Stimulated activated CD8-positive, alpha-beta memory T cell treated with anti-CD3 and anti-CD28 coated beads, Interleukin-2, amount 100 ng/mL, for 1 hour (primary cell): ENCODE measurements at places on chromosomes 16 and 17.

DNA sequence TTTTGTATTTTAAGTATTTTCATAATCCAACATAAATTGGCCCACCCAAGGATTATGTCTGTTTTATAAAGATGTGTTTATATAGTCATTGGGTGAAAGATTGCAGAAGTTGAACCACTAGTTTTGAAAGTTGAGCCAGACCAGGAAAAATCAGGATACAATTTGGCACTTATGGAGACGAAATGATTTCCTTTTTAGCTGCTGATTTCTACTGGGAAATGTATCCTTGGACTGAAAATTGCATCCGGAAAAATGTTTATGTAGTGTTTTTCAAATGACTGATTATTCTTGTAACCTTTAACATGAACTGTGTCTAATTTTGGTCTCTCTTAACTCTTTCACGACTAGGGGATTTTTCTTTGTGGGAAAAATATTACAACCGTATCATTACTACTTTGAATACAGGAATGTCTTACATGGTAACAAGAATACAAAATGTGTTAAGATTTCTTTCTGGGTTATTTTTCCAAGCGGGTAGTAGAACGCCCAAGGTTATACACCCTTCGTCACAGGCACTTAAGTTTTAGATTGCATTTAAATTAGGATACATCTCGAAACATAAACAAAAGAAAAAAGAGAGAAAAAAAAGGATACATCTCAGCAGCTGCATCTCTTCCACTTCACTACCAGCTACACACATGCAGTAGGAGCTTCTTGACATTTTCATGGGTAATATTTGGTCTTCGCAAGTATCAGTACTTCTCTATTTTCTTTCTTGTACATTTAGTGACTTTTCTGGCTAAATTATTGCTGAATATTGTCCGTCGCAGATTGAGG lies 273.0 kb upstream of the TBX2 start:
- DNase-seq: no peak

DNA sequence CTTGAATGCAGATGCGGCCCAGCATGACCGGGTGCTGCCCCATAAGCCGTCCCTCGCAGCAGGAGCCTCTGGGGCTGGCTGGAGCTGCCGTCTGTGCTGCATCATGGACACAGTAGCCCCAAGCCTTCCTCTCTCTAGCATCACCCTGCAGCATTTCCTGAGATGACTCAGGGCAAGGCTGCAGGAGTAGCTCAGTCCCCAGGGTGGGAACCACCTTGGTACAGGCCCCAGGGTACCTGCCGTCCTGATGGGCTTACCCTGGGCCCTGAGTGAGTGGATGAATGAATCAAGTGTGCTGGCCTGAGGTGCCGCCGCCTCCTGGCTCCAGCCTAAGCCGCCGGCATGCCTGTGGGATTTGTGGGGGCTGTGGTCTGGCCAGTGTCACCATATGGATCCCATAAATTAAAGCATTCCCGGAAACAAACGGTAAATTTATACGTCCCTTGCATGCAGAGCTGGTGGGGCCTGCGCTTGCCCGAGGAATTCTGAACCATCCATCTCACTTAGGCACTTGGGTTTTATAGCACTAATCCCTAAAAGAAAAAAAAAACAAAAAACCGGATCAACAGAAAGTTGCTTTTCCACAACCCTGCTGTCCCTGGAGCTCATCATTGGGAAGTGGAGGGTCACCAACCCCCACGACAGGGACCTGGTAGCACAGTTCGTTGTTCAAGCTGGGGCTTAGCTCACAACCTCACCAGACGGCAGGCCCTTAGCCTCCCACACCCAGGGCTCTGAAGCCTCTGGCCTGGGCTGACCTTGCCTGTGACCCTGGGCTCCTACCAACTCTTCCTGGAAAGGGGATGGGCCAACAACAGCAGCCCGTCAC lies 242.6 kb upstream of the CIBAR2 start:
- DNase-seq: no peak

DNA sequence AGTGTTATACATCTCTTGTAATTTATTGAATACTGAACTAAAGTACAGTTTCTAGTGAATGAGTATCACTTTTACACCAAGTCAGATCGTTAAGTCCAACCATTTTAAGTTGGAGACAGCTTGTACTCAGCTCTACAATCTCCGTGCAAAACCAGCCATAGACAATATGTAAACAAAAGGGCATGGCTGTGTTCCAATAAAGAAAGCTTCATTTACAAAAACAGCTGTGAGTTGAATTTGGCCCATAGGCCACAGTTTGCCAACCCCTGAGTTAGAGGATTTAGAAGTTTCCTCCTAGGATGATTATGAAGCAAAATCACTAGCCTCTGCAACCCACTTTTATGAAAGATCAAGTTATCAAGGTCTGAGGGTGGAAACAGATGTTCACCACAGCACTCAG lies 105.7 kb upstream of the RCVRN start:
- no peak for DNase-seq

- no peak for DNase-seq
These were observed 23.2 kb downstream of the SLC39A11 start for GRCh38 chr17:73069164-73069770.

GRCh38 chr17:7912927-7913524 lies 3.1 kb downstream of the RNF227 start:
- DNase-seq: no peak

DNA sequence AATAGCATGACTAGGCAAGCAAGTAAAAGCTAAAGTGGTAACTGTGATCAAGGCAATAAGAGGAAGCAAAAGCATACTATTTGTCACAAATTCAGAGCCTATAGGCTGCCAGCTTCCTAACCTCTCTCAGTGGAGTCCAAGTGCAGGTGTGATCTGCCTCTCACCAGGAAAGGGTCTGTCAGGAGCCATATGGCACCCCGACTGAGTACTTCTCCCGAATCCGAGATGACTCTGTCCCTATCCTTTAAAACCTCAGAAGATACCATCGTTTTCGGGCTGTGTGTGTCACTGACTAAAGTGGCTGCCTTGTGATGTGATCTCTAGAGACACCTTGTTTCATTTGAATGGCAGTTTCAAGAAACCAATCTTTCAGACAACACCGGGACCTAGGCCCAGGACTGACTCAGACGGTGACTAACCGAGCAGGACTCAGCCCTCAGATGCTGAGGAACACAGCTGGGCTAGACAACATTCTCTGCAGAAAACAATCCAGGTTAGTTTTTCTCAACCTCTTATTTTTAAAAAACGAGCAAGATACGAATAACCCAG lies 63.6 kb downstream of the SMG6 start:
- DNase-seq: no peak

DNA sequence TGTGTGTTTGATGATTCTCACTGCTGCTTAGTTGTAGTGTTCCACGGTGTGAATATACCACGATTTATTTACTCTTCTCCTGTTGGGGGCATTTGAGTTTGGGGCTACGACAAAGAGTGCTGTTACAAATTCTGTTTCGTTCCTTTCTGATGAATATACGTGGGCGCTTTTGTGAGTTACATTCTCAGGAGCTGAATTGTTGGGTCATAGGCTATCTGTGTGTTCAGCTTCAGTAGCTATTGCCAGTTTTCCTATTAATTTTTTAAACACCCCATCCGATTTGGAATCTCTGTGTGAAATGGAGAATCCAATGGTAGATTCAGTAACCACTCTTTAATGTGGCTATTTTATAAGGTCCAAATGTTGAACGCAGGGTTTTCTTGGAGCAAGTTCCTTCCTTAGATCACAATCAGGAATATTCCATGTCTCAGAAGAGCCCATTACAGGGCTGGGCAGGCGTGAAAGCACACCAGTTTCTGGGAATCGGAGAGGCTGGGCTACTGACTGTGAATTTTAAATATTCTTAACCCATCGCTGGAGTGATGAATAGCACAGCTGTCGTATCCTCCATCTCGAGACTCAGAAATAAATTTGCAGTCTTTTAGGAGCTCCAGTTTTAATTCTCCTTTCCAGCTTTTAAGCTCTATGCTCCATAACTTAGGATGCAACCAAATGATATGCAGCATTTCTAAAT lies 115.9 kb downstream of the PITPNC1 start:
- DNase-seq: no peak

- DNase-seq: no peak
These were observed 762 bp downstream of the CDK12 start for GRCh38 chr17:39461926-39462569.

- DNase-seq: no peak
These were observed 3.4 kb upstream of the KRTAP2-4 start for GRCh38 chr17:41069031-41069430.

DNA sequence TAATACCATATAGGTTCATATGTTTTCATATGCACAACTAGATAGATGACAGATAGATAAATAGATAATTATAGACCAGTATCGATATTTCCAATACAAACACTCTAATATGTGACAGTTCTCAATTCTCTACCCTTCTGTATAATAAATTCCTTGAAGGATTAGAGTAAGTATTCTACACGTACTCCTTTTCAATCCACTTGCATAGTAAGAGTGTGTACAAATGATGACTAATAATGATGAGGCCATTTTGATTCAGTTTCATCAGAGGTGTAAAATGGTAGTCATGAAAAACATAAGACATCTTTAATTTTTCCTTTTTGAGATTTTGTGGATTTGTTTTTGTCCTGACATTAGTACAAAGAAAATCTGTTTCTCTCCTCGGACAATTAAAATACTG lies 188.3 kb upstream of the WSB1 start:
- no peak for DNase-seq

DNA sequence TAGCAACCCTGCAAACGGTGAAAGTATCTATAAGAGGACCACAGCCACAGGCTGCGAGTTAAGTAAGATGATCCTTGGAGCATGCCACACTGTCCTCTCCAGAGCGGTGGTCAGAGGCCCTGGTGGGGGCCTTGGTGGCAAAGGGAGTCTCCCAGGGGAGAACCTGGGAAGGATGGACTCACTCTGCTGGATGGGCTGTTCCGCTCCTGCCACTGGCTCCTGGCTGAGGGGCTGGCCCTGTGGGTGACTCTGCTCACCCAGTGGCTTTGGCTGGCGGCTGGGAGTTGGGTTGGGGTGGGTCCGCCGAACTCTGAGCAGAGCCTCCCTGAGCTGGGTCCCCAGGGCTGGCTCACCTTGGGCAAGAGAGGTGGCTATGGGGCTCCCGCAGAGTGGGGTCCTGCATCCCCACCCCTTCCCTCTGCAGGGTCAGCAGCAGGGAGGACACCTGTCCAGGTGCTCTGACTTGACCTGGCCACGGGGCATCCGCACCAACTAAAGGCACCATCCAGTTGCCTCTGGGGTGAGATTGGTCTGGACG lies 7.3 kb downstream of the CDK5R1 start:
- DNase-seq: no peak

DNA sequence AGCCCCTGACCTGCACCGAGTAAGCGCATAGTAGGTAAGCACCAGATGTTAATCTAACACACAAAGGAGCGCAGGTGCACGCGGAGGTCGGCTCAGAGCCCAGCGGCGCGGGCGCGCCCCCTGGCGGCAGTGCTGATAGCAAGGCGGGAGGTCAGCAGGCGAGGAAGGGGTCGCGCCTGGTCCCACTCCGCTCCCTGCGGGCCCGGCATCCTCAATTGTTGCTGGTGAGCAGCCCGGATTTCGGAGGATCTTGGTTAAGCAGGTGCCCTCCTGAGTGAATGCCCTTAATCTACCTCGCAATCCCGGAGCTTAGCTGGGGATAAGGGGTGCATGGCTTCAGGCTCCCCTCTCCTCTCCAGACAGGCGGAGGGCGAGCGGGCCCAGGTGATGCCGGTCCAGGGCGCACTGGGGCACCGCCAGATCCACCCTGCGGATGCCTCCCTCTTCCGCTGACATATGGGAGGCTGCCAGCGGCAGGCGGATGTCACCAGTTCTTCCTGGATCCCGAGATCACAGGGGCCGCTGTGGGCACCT lies 4.0 kb upstream of the WNT3 start:
- no peak for DNase-seq

GRCh38 chr16:61968242-61969076 lies 67.8 kb downstream of the CDH8 start:
- DNase-seq: no peak

DNA sequence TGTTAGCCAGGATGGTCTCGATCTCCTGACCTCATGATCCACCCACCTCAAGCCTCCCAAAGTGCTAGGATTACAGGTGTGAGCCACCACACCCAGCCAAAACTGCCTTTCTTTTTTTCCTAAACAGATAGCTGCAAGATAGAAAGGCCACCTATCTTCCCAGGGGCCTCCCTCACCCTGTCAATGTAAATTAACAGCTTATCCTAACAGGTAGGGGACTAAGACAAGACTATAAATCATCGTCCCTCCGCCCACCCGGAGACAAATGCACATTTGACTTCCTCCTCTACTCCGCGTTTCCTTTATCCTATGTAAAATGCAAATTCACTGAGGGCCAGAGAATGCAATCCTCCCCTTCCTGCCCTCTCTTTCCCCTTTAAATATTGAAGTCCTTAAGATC lies 71.4 kb downstream of the MARF1 start:
- no peak for DNase-seq

- no peak for DNase-seq
These were observed 6.8 kb downstream of the SPPL2C start for GRCh38 chr17:45851464-45851863.

DNA sequence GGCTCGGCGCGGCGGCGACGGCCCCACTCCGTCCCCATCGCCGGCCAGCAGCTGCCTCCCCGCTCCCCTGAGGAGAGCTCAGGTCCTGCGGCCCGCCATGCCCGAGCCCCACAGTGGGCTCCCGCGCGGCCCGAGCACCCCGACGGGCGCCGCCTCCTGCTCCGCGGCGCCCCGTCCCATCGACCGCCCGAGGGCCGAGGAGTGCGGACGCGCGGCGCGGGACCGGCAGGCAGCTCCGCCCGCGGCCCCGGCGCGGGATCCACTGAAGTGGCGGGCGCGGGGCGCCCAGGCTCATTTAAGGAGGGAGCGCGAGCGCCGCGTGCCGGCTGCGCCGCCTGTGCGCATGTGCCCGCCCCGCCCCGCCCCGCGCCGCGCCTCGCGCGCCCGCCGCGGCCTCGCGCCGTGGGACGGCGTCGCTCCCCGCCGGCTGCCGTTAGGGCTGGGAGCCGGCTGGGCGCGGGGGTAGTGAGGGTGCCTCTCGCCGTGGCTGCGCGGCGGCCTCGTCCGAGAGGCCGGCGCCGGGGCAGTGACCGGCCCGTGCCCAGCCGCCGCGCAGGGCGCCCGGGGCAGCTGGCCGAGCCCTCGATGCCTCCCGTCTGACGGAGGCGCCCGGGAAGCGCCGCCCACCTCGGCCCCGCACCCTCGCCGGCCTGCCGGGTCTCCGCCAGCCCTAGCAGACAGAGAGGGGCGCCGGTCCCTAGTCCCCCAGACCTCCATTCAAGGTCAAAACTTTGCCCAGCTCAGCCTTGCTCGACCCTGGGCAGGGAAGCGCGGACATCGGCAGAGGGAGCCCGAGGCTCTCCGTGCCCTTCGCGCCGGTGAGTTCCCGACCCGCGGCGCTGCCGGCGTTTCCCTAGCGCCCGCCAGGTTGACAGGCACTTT lies at the start of gene NETO2:
NETO2 (minus strand) TSS at position 269 of the 882 bp plus-strand sequence. CDS start 333 bp downstream, outside the sequence.
- DNase-seq: peak; percentile 43

DNA sequence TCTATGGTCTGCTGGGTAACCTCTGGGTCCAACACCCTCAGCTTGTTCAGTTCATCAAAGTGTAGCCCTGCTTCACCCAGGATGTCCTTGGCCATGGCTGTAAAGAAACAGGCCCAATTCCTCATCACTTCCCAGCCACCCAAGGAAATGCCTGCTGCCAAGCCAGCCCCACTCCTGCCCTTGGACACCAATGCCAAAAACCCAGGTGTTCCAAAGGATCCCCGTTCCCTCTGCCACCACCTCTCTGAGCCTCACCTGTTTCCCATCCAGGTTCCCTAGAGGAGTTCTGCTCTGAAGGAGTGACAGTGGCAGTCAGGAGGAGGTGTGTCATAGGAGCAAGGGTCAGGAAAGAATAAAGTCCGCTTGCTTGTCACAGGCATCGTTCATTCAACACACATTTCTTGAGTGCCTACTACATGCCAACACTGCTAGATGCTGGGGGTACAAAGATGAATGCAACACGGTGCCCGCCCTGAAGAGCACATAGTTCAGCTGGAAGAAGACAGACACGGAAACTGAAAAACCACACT lies 3.3 kb downstream of the IFT20 start:
- DNase-seq: no peak
